ENCODE measurements at places on chromosomes 13 and 19. TPM values are rescaled to one million over a fixed set of nuclear protein-coding genes. Genes with fewer than 3 reads are reported as not detected.
A peak's percentile ranks its signal among the peaks of the same experiment; 100 is the strongest.

- peaks cover 28% of the 10 kb centered on the region for H3K4me1 ChIP-seq
- H3K4me3 ChIP-seq: peak overlapping the region; percentile 83
- H3K27ac ChIP-seq: peak overlapping the region; percentile 96
- DNase-seq: no peak
- H3K27me3 ChIP-seq: no peaks in the 10 kb centered on the region
These were observed 6.5 kb upstream of the CIRBP start for GRCh38 chr19:1262623-1263123.

- H3K36me3 ChIP-seq: no peaks in the 10 kb centered on the region
- no peak overlapping the region for H3K27ac ChIP-seq
- no peaks in the 10 kb centered on the region for H3K27me3 ChIP-seq
- no peak for DNase-seq
- H3K4me1 ChIP-seq: no peaks in the 10 kb centered on the region
These were observed 62.6 kb upstream of the USP29 start for GRCh38 chr19:57057036-57057686.

GRCh38 chr13:35892837-35893814 is 238.1 kb downstream of the DCLK1 start:
- H3K4me3 ChIP-seq: no peak overlapping the region
- no peaks in the 10 kb centered on the region for H3K36me3 ChIP-seq
- H3K27ac ChIP-seq: no peak overlapping the region
- H3K27me3 ChIP-seq: no peaks in the 10 kb centered on the region
- DNase-seq: no peak

The KLHL1 gene
- total RNA-seq: not detected

DNA sequence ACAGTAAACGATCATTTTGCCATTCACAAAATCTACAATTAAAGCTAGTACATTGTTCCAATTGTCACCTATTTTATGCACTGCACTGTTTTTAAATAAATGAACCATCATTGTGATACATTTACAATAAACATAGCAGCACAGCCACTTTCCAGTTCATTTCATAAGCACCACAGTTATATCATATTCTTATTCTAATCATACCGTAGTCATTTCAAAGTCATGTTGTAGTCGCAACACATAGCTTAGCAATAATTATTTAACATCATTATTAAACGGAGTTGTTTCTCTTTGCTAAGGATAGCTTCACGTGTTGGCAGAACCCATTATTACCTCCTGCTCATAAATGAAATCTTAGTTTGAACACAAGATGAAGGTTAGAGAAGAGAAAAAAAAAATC is 2.2 kb upstream of the PCDH9 start:
- H3K4me3 ChIP-seq: peak overlapping the region; percentile 6
- H3K36me3 ChIP-seq: no peaks in the 10 kb centered on the region
- H3K27me3 ChIP-seq: no peaks in the 10 kb centered on the region

The PPP1R13L gene
- 27.8 TPM for total RNA-seq

- no peaks in the 10 kb centered on the region for H3K36me3 ChIP-seq
- H3K4me3 ChIP-seq: no peak overlapping the region
- DNase-seq: no peak
- H3K27ac ChIP-seq: no peak overlapping the region
These were observed 5.6 kb downstream of the APC2 start for GRCh38 chr19:1455336-1456120.

The WDR87 gene
- not detected for total RNA-seq

DNA sequence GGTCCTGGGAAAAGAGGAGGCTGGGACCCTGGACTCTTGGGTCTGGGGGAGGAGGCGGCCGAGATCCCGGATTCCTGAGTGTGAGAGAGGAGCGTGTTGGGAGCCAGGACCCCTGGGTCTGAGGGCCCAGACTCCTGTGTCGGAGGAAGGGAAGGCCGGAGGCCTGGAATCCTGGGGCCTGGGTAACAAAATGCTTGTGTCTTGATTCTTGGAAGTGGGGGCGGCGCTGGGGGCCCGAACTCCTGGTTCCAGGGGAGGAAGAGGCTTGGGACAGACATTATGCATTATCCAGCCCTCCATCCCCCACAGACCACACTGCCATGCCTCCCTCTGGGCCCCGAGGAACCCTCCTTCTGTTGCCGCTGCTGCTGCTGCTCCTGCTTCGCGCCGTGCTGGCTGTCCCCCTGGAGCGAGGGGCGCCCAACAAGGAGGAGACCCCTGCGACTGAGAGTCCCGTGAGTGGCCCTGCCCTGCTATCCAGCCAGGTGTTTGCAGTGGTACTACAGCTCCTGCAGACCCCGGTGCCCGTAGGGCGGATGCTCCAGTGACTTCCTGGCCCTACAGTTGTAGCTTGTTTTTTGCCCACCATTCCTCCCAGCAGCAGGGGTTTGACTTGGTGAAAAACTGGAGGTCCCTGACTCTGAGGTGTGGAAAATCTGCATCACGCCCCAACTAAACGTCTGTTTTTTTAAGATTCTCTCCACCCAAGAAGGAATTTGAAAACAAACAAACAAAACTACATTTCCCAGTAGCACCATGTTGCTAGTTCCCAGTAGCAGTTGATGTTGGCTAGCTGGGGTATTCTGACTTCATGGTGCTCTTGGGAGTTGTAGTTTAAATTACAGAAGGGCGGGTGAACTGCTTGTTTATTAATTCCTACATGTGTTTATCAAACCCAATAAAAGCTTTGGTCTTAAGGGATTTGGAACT is 630 bp downstream of the NUCB1 start:
- no peaks in the 10 kb centered on the region for H3K27me3 ChIP-seq
- peaks cover 6% of the 10 kb centered on the region for H3K4me1 ChIP-seq
- no peak for DNase-seq
- H3K36me3 ChIP-seq: peaks cover 24% of the 10 kb centered on the region
- peak overlapping the region; percentile 75 for H3K4me3 ChIP-seq

The AMH gene
- not detected for total RNA-seq

DNA sequence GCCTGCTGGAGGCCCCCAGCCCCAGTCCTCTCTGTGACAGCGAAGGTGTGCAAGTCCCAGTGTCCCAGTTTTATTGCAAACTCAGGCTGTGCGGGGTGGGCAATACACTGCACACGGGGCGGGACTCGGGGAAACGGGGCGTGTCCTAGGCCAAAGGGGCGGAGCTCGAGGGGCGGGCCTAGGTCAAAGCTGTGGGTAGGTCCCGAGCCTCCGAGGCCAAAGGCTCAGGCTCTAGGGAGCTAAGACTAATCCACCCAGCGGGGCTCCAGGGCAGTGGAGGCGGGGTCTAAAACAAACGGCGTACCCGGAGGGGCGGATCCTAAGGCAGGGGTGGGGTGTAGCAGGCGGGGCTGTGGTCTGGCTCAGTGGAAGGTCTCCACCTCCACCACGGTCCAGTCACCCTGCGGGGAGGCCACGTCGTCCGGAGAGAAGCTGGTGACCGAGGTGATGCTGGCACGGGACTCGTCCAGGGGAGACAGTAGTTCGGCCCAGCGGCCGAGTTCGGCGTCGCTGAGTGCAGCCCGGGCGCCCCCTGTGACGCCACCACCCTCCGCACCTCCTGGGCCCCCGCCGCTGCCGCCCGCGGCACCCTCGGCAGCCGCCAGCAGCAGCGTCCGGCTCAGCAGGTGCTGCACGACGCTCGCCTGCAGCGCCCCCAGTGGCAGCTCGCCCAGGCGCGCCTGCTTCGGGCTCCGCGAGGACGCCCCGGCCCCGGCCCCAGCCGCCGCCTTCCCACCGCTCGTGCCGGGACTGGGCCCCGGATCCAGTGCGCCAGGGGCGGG is 5.3 kb downstream of the PRR36 start:
- peak overlapping the region; percentile 61 for H3K4me3 ChIP-seq
- no peak overlapping the region for H3K27ac ChIP-seq
- DNase-seq: no peak
- H3K27me3 ChIP-seq: peaks cover 12% of the 10 kb centered on the region

DNA sequence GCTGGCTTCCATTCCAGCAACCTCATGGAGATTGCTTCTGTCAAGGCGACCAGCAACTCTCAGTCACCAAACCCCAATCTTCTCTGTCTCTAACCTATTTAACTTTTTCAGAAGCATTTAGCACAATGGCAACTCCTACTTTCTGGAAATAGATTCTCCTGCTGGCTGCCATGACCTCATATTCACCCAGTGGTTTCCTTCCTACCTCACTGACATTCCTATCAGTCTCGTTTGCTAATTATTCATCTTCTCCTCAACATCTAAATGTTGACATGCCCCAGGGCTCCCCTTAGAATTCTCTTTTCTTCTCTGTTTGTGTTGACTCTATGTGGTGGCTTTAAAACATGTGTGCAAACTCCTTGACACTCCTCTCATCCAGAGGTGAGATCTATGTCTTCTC is 106.7 kb downstream of the OLFM4 start:
- H3K4me1 ChIP-seq: no peaks in the 10 kb centered on the region
- DNase-seq: no peak
- no peaks in the 10 kb centered on the region for H3K27me3 ChIP-seq

The PLIN4 gene
- 15.1 TPM for total RNA-seq

DNA sequence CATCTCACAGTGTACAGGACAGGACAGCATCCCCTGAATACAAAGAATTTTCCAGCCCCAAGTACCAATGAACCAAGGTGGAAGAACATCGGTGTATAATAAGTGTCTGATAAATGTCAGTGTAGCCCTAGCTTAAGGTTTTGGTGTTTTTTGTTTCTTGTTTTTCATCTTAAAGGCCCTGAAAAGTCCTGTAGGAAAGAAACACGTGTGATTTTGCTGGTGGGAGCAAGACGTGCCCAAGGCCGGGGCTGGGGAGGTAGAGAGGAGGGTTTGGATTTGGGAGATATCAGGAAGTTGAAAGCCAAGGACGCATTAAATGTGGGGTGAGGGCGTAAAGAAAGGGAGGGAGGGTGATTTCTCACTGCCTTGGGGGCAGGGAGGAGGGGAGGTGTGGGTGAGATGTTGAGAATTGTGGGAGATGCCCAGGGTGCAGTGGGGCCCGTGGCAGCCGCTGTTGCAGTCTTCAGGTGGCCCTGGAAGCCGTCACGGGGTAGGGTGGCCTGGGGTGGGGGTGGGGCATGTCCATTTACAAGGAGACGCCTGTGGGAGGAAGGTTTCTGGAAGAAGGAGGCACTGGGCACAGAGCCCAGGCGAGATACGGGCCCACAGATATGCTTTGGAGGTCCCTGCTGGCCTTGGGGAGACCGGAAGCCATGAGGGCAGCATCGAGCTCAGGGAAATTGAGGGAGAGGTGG is 6.7 kb downstream of the CAMSAP3 start:
- DNase-seq: no peak
- H3K36me3 ChIP-seq: no peaks in the 10 kb centered on the region
- peaks cover 8% of the 10 kb centered on the region for H3K27me3 ChIP-seq
- no peaks in the 10 kb centered on the region for H3K4me1 ChIP-seq
- no peak overlapping the region for H3K4me3 ChIP-seq
- no peak overlapping the region for H3K27ac ChIP-seq

The VSTM1 gene
- total RNA-seq: not detected

DNA sequence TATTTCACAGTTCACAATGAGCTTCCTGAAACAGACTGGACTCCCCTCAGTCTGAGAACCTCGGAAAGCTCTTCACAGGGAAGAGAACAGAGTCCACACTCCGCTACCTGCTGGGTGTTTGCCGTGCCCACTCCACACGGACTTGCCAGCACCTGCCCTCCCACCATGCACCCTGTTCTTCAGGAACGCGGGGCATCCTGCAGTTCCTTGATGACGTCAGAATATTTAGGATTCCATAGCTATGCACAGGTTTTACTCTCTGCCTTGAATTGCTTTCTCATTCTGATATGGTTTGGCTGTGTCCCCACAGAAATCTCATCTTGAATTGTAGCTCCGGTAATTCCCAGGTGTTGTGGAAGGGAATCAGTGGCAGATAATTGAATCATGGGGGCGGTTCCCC is 74.4 kb upstream of the FARP1 start:
- no peaks in the 10 kb centered on the region for H3K36me3 ChIP-seq
- no peaks in the 10 kb centered on the region for H3K27me3 ChIP-seq
- no peak overlapping the region for H3K27ac ChIP-seq

GRCh38 chr19:17951990-17952976 is 14.6 kb upstream of the KCNN1 start:
- DNase-seq: no peak
- peaks cover 32% of the 10 kb centered on the region for H3K4me1 ChIP-seq
- H3K27me3 ChIP-seq: peaks cover 23% of the 10 kb centered on the region
- no peak overlapping the region for H3K27ac ChIP-seq
- peak overlapping the region; percentile 15 for H3K4me3 ChIP-seq

The GPR18 gene
- total RNA-seq: not detected

DNA sequence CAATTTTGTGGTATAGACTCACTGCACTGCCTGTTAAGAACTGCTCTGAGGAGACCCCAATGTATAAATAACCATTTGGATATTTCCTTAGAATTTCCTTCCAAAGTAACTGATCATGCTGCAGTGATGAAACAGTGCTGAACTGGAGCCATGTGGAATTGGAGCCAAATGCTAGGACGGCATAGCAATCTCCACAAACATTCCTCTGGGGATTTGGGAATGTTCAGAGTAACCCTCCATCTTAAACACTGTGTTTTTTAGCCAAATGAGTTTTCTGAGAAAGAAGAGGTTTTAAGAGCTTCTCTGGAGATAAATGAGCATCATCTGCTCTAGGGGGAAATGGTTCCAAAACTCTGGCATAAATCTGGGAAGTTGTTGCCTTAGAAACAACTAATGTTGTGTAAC is 98.2 kb downstream of the OLFM4 start:
- H3K27me3 ChIP-seq: no peaks in the 10 kb centered on the region
- no peaks in the 10 kb centered on the region for H3K4me1 ChIP-seq
- H3K4me3 ChIP-seq: no peak overlapping the region
- no peak for DNase-seq

DNA sequence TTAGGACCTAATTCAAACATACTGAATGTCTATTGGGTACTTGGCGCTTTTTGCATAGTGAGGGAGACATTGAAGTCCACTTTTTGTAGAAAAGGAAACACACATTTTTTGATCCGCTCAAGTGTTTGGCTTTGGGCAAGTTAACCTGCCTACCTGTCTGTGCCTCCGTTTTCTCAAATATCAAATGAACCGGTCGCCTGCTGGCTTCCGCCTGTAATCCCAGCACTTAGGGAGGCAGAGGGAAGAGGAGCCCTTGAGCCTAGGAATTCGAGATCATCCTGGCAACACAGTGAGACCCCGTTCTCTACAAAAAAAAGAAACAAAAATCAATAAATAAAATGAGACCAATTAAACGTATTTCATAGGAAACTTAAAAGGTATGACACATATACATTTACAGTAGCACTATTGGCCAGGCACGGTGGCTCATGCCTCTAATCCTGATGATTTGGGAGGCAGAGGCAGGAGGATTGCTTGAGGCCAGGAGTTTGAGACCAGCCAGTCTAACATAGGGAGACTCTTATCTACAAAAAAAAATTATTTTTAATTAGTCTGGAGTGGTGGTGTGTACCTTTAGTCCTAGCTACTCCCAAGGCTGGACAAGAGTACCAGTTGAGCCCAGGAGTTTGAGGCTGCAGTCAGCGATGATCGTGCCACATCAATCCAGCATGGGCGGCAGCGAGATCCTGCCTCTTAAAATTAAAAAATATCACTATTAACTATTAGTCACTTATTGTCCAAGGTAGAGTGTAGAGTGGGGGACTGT is 1.3 kb downstream of the RAD23A start:
- peaks cover 72% of the 10 kb centered on the region for H3K36me3 ChIP-seq
- H3K4me1 ChIP-seq: peaks cover 22% of the 10 kb centered on the region
- H3K27ac ChIP-seq: peak overlapping the region; percentile 99
- H3K27me3 ChIP-seq: no peaks in the 10 kb centered on the region
- H3K4me3 ChIP-seq: peak overlapping the region; percentile 97

- peaks cover 88% of the 10 kb centered on the region for H3K36me3 ChIP-seq
- H3K27me3 ChIP-seq: no peaks in the 10 kb centered on the region
- peak overlapping the region; percentile 61 for H3K27ac ChIP-seq
- DNase-seq: no peak
- peaks cover 4% of the 10 kb centered on the region for H3K4me1 ChIP-seq
- H3K4me3 ChIP-seq: no peak overlapping the region
These were observed 81.9 kb downstream of the RAB20 start for GRCh38 chr13:110479648-110480047.

Data from ascending aorta (tissue), 2 donors.